Astrocyte (in vitro differentiated cells and primary cell): ENCODE measurements at places on chromosomes 6 and 20.

- no peak for DNase-seq
These were observed 32.5 kb upstream of the SIRPA start for GRCh38 chr20:1862663-1863053.

DNA sequence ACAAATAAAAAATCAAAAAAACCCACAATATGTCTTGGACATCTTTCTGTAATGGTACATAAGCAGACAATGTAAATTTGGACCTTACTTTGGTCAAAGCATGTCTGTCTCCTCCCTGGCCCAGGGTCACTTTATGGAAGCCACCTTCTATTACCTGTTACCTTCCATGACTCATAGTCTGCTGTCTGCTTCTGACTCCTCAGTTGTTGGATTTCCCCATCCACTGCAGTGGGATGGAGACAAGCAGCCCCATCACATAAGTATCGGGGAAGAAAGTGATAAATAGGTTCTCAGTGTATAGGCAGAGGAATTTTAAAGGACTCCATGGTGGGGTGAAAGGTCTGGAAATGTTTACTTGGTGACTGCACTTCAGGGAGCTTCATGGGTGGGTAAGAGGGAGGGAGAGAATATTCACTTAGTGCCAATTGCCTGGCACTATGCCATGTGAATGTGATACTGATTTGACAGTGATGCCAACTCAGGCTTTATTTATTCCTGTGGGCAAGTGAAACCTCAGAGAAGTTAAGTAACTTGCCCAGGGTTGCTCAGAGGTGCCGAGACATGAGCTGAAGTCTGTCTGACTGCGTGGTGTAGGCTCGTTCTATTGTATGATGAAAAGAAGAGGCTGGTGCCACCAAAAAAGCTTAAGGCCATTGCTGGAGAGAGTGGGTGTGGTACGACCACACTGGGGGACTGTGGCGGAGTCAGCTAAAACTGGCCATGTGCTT lies 175.6 kb upstream of the RNF24 start:
- no peak for DNase-seq

GRCh38 chr6:116170358-116171057 lies 44.6 kb upstream of the COL10A1 start:
- DNase-seq: no peak

- DNase-seq: no peak
These were observed 3.5 kb upstream of the LAMP5 start for GRCh38 chr20:9510911-9511310.
